Astrocyte (in vitro differentiated cells and primary cell): ENCODE measurements at places on chromosomes 16 and 17.

DNA sequence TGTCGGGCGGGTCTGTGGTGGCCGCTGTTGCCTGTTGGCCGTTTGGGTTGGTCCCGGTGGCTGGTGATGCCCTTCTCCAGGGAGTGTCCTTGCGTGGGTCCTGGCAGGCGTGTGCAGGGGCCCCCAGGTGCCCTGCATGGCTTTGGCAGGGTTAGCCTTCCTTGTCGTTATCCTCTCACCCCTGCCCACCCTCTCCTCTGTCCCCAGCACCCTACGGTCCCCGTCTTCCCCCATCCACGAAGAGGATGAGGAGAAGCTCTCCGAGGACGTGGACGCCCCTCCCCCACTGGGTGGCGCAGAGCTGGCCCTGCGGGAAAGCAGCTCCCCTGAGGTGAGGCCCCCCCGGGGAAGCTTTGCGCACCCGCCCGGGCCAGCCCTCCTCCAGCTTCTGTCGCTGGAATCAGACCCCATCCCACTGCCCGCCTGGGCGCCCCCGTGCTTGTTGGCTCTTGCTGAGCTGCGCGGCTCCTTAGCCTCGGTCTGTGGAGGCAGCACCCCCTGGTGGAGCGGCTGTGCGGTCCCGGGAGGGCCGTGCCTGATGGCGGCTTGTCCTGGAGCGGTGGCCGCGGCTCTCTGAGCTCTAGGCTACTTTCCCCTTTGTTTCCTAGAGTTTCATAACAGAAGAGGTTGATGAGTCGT is 10.6 kb upstream of the NUDT16L1 start:
- H3K36me3 ChIP-seq: no peaks in the 10 kb centered on the region
- H3K27ac ChIP-seq: no peak overlapping the region
- H3K4me1 ChIP-seq: peaks cover 3% of the 10 kb centered on the region
- no peak overlapping the region for H3K4me3 ChIP-seq

DNA sequence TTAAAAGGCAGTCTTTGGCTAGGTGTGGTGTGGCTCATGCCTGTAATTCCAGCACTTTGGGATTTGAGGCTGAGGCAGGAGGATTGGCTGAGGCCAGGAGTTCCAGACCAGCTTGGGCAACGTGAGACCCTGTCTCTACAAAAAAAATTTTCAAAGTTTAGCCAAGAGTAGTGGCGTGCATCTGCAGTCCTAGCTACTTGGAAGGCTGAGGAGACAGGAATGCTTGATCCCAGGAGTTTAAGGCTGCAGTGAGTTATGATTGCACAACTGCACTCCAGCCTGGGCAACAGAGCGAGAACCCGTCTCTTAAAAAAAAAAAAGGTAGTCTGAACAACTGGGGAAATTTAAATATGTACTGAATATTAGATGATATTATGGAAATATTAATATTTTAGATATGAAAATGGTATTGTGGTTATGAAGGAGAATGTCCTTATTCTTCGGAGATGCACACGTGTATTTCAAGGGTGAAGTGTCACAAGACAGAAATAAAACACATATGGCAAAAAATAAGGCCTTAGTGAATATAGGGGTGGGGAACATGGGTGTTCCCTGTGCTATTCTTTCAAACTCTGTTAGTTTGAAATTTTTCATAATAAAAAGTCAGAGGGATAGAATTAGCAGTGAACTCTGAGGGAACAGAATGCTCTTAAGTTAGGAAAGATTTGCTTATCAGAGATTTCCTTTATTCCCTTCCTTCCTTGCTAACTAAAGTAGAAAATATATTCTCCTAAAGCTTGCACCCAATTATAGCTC is 144.7 kb downstream of the CDK5R1 start:
- DNase-seq: no peak
- H3K36me3 ChIP-seq: no peaks in the 10 kb centered on the region
- no peak overlapping the region for H3K4me3 ChIP-seq
- no peaks in the 10 kb centered on the region for H3K27me3 ChIP-seq

DNA sequence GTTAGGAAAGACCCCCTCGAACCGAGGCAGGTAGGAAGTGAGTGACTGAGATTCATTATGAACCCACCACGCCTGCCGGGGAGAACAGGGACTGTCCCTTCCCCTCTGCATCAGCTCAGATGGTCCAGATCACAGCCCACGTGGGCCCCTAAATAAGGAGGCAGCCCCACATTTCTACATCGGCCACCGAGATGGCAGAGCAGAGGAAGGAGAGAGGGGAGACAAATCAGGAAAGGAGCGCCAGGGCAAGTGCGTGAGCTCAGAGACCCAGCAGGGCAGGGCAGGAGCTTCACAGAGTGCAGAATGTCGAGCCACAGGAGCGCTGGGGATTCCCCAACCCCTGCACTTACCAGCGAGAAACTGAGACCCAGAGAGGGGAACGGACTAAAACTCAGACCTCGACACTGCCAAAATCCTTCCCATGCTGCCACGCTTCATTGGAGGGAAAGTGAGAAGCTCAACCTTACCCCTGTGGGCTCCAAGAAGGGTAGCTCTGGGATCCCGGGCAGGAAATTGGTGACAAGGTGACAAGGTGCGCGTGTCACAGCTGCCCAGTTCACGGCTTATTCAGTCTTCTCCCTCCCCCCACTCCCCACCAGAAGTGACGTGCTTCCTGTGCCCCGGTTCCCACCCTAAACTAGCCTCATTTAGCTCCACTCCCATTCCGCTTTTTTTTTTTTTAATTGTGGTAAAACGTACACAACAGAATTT is at the start of gene ICAM2:
ICAM2 (minus strand) TSS at position 578 of the 711 bp plus-strand sequence. CDS start 13,942 bp downstream, outside the sequence.
- no peak within 1 kb of the TSS for H3K4me3 ChIP-seq
- H3K27ac ChIP-seq: no peak within 1 kb of the TSS
- H3K27me3 ChIP-seq: peaks cover 11% of the 10 kb centered on the region
- no peaks in the 10 kb centered on the region for H3K36me3 ChIP-seq

DNA sequence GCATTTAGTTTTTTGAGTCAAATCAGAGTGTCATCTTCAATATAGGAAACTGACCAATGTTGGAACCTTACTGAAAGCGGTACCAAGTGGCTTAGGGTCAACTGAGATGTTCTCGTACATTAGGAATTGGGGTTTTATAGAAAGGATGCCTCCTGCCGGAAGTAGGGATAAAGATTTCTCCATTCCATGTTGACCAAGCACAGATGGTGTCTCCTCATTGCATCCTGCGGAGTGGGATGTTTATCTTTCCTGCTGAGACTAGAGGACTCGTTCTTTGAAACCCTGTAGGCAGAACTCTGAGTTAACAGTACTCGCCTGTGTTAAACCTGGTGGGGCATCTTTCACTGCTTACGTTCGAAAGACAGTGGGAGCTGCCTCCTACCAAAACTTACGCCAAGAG is 1.4 kb downstream of the SHISA6 start:
- H3K27ac ChIP-seq: no peak overlapping the region
- no peak for DNase-seq
- no peaks in the 10 kb centered on the region for H3K4me1 ChIP-seq

DNA sequence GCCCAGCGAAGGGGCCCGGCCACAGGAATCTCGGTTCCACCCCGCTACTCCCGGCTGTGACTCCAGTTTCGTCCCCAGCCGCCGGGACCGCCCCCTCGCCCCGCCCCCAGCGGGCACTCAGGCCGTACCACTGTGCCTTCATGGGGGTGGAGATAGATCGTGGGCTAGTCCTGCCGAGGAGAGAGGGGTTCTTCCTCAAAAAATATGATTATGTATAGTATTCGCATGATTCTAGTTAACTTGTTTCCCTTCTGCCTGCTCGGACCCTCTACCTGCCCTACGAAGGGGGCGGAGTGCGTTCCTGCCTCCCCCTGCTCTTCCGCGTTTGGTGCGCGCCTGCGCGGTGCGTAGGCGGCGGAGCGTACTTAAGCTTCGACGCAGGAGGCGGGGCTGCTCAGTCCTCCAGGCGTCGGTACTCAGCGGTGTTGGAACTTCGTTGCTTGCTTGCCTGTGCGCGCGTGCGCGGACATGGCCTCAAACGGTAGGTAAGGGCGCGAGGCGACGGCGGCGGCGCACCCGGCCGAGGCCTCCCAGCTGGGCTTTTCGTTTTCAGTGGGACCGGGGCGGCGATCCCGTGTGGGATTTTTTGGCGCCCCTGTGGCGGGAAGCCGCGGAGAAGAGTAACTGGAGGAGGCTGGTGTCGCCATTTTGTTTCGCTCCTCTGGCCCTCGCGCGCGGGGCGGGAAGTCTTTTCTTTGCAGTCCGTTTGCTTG is at the start of gene FUS:
FUS (plus strand) TSS at position 393 of the 713 bp plus-strand sequence; CDS start at position 469, 76 bp downstream.
- H3K4me1 ChIP-seq: peaks cover 26% of the 10 kb centered on the region
- H3K27ac ChIP-seq: peak within 1 kb of the TSS; percentile 98
- peak; percentile 56 for DNase-seq
- peaks cover 24% of the 10 kb centered on the region for H3K36me3 ChIP-seq

DNA sequence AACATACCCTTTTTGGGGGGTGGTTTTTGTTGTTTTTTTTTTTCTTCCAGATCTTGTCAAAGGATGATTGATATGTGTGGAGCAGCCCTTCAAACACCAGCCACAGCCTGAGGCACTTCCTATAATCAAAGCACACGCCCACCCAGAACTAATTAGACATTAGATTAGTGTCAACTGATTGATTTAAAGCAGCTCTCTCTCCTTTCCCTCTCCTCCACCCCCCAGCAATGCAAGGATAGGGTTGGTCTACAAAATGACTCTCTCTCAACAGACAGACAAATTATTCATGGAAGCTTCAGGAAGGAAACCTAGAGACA is 250.3 kb upstream of the SOX9 start:
- no peaks in the 10 kb centered on the region for H3K27me3 ChIP-seq
- no peak overlapping the region for H3K4me3 ChIP-seq
- DNase-seq: no peak
- no peak overlapping the region for H3K27ac ChIP-seq
- no peaks in the 10 kb centered on the region for H3K36me3 ChIP-seq

DNA sequence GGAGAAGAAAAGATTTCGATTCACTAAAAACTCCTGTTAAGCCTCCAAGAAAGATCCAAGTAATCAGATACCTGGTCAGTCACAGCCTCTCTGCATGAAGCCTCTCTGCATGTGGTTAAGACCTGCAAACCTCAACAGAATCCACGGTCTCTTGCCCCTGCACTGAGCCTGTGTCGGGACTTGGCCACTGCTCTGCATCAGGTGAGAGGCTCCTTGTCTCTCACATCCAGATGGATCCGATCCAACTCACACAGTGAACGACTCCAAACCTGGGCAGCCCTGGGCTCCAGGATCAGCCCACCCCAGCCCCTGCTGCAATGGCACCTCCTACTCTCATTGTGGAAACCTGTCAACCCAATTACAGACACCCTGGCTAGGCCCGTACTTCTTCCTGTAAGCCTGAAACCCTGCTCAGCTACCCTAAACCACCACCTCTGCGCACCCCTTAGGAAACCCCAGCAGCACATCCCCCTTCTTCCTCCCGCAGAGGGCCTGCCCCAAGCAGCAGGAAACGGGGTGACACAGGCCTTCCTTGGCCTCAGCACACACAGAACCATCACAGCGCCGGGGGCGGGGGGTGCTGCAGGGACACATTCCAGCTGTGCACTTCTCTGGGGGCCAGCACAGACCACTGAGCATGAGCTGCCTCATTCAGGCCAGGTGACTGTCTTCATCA is 129.5 kb downstream of the ANKRD11 start:
- H3K4me1 ChIP-seq: peaks cover 46% of the 10 kb centered on the region
- H3K27ac ChIP-seq: no peak overlapping the region
- H3K36me3 ChIP-seq: peaks cover 4% of the 10 kb centered on the region
- no peaks in the 10 kb centered on the region for H3K27me3 ChIP-seq
- H3K4me3 ChIP-seq: no peak overlapping the region
- DNase-seq: no peak
